Astrocyte of the spinal cord (primary cell): ENCODE measurements at places on chromosomes 2 and 18.

DNA sequence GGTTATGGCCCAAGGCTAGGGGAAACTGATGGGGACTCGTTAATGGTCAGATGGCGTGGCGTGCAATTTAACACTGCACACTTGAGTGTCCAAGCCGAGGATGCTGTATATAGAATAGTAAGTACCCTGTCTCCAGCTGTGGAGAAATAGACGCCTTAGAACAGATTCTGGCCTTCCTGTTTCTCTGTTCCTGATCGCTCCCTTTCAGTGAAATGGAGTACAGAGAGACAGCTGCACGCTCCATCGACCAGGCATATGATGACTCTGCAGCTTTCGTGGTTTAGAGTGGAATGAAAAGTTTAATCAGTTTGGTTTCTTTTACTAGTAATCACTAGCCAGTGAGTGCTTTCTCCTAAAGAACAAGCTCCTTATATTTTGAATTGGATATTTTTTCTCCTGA lies 213.4 kb downstream of the NEDD4L start:
- DNase-seq, result peak; percentile 63

GRCh38 chr2:1727101-1727771 lies 17.1 kb downstream of the PXDN start:
- peak; percentile 62 for DNase-seq

DNA sequence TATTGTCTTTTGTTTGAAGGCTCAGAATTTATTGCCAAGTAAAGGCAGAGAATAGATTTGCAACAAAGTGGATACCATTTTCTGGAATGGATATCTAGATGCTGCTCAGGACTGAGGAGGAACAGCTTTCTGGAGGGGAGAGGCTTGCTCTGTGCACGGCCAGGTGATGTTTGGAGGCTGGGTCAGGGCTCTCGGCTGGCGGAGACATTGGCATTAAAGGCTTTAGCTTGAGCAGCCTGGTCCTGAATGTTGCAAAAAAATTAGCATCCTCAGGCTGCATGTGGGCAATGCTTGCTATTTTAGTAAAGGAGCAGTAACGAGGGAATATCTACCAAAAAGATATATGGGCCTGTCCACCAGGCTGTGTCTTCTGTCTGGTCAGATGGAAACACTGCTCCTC lies 20.4 kb downstream of the RNF144A start:
- DNase-seq, result no peak

DNA sequence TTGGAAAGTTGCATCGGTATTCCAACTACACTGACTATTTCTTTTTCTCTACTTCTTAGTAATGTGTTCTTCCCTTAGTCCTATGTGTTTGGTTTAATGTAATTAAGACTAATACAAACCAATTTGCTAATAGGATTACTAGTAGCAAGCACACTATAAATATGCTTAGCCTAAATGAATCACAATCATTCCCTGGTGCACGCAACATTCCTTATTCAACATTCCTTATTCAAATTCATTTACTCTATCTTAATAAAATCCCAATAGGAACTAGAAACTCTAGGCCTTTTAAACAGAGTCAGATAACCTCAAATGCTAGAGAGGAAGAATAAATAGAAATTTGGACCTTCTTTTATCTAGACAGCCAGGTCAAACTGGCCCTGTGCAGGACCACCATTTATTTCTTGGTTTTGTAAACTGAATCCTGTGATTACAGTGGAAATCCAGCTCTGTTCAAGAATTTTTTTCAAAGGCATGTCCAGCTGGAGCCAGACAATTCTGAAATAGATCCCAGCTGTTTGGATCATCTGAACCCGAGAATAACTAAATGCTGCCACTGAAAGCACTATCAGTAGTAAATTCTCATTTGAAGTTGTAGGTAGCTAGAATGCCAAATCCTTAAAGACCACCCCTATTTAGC lies 103.1 kb downstream of the PPP1R1C start:
- no peak for DNase-seq

DNA sequence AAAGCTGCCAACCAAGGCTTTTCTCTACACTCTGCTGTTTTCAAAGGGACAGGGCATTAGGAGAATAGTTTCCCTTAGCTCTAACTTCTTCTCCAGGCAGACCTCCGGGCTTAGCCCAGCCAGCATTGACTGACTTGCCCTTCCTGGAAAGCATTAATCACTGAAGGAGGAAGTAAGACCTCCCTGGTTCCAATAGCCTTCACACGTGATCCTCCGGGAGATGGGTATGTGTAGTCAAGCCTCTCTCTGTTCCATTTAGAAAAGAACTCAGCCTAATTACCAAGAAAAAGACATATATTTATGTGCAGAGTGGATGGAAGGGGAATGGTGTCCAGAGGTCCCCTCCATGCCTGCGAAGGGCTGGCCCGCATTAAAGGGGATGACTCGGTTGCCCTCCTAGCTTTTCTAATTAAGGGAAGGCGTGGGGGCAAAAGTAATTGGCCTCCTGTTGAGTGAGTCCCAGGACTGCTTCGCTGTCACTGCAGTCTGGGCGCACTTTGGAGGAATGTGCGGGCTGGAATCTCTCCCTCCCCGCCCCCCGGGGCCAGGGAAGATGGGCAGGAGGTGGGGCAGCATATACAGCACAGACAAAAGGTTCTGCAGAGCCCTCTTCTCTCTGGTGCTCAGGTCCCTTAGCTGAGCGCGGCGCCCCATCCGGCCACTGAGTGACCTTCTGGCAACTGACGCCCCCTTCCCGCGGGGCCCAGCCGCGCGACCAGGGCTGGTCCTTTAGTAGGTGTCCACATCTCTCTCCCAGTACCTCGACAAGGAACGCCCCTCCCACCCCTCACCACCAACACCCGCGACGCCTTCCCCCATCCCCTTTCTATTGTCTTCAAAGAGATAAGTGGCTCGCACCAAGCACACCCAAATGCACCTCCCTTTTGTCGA lies 686.0 kb downstream of the NRXN1 start:
- DNase-seq, result no peak
